ENCODE measurements at places on chromosomes 5 and 9.

- DNase-seq, result no peak
Measured at GRCh38 chr5:158283397-158283796, 424.5 kb upstream of the CLINT1 start.

- no peak for DNase-seq
Measured at GRCh38 chr5:96141749-96142148, 180.1 kb upstream of the ELL2 start.

DNA sequence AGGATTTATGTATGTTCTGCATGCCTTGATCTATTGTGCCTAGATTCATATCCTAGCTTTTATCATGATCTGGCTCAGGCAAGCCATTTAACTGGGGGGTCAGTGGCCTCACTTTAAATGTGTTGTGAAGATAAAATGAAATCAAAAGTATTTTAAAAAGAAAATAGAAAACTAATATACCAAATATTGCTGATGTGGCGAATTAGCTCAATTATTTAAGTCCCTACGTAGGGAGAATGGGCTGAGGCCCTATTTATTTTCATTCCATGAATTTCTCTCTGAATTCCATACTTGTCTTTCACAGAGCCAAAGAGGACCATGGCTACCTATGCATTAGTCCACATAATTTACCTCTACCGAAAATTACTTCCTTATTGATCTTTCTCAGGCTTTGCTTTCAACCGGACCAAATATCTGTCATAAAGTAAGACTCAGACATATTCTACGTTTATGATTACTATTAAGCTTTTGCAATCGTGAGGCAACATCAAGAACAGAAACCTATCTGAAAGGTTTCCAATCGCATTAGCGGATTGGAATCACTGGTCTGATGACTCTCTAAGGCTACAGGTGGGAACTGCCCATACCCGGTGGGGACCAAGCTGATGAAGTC, 1.7 kb downstream of the MBLAC2 start:
- no peak for DNase-seq

GRCh38 chr5:126410623-126411022, 12.6 kb upstream of the GRAMD2B start:
- no peak for DNase-seq
